ENCODE measurements at places on chromosomes 16 and 17. TPM values are rescaled to one million over a fixed set of nuclear protein-coding genes. Genes with fewer than 3 reads are reported as not detected.

AIPL1 gene
- total RNA-seq, result 0.57 TPM

DPEP2 gene
- not detected for total RNA-seq

MYLK3 gene
- 0.90 TPM for total RNA-seq

UTS2R gene
- 0.94 TPM for total RNA-seq

CSH1 gene
- not detected for total RNA-seq

MPDU1 gene
- 76.1 TPM for total RNA-seq

- no peak for DNase-seq
Observed at GRCh38 chr16:24145927-24146326, 110.2 kb upstream of the CACNG3 start.

- DNase-seq, result no peak
Observed at GRCh38 chr17:1686086-1686485, 1.4 kb upstream of the PRPF8 start.

GRCh38 chr16:11988258-11988978 lies 11.9 kb downstream of the SNX29 start:
- DNase-seq, result no peak

- DNase-seq, result no peak
Observed at GRCh38 chr17:12328204-12328603, 307.5 kb downstream of the MAP2K4 start.

GRCh38 chr16:17184026-17184425 lies 286.7 kb downstream of the XYLT1 start:
- no peak for DNase-seq

DNA sequence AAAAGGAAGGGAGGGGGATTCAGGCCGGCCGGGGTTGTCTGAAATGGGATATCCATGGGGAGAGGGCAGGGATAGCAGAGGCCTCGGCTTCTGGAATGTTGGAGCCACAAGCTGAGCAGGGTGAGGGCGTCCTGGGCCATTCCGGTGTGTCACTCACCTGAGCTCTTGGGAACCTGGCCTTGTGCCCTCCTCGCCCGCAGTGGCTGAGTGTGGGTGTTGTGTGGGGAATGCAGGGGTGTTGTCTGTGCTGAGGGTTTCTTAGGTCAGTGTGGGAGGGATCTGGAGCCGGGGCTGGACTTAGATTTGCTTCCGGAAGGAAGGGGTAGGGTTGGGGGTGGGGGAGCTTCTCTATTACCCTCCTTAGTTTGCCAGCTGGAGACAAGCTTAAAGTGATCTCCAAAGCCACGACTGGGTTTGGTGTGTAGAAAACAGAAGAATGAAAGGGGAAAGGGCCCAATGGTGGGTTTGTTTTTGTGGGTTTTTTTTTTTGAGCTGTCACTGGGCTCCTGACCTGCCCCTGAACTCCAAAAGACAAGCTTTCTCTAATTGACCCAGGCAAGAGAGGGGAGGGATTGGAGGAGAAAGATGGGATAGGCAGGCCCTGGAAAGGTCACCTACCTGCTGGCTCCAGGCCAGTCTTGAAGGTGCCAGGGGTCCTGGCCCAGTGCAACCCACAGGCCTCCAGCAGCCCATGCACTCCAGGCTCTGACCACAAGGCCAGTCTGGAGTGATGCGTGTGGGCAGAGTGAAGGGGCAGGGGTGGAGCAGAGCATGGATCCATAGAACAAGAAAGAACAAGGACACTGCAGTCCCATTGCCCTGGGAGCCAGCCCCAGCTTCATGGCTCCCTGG lies at the start of gene SULT1A2:
SULT1A2 (minus strand) TSS at position 211 of the 852 bp plus-strand sequence. CDS start 1,120 bp downstream, outside the sequence.
- DNase-seq, result peak; percentile 56

DNA sequence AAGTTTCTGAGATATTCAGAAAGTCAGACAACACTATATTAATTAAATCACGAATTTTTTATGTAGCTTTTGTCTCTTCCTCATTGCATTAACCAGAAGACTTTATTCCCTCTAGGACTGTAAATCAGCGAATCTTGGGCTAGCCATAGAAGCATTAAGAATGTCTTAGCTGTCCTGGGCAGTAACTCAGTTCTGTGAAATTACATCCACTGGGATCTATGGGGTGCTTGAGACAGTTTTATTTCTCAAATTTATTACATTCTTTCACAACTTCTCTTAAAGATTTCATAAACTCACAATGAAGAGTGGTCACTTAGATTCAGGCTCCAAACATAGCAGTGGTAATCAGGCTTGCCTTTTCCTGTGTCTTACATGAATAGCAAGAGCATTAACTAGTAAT lies 1153.4 kb downstream of the CDH8 start:
- DNase-seq, result no peak

DNA sequence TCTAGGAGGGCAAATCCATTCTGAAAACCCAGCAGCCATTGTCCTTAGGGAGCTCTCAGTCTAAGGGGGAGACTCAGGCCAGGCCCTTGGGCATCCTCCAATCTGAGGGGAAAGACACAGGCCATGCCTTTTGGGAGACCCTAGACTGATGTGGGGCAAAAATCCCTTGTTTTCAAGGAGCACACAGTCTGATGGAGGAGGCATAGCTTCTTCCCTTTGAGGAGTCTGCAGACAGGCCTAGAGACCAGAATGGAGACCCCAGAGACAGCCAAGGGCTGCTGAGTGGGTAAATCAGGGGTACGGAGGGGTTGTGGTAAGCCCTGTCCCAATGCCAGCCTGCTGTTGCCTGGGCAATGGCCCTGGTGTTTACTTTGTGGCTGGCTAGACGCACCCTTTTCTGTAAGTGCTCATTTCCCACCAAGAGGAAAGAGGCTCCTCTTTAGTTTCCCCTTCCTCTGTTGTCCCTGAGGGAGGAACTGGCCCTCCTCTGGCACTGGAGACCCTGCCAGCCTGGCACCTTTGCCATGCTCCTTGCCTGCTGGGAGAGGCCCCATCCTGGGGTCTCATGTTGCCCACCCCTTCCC lies 19.3 kb downstream of the ARHGAP23 start:
- DNase-seq, result no peak

DNA sequence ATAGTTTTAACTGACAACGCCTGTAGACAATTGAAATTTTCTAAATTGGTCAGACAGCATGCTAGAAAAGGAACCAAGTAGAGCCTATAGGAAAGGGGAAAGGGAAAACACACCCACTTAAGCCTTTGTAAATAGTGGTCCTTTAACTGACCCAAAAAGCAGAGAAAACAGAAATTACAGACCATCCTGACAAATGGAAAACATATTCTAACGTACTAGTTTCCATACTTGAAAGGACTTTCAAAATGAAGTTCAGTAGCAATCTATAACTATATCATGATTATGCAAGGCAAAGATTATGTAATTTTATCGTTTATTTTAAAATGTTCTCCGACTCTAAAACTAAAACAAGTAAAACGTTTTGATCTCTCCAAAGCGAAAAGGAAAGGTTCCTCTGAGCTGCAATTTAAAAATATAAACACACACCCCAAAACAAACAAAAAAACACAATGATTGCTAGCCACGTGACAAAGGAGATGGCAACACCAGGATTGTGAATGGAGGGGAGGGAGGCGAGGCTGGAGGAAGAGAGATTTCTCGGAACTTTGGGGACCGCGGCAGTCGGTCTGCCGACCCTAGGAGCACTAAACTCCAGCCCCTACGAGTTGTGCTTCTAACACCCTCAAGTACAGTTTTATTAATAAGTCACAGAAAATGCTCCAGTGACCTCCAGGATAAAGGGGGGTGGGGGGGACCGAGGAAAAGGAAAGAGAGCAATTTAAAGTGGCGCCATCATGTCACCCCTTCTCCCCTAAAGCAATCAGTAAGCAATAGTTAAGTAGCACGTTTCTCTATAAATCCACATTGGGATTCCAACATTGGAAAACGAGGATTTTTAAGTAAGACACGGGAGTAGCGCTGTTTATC lies 1.7 kb downstream of the KANSL1 start:
- peak; percentile 62 for DNase-seq

DNA sequence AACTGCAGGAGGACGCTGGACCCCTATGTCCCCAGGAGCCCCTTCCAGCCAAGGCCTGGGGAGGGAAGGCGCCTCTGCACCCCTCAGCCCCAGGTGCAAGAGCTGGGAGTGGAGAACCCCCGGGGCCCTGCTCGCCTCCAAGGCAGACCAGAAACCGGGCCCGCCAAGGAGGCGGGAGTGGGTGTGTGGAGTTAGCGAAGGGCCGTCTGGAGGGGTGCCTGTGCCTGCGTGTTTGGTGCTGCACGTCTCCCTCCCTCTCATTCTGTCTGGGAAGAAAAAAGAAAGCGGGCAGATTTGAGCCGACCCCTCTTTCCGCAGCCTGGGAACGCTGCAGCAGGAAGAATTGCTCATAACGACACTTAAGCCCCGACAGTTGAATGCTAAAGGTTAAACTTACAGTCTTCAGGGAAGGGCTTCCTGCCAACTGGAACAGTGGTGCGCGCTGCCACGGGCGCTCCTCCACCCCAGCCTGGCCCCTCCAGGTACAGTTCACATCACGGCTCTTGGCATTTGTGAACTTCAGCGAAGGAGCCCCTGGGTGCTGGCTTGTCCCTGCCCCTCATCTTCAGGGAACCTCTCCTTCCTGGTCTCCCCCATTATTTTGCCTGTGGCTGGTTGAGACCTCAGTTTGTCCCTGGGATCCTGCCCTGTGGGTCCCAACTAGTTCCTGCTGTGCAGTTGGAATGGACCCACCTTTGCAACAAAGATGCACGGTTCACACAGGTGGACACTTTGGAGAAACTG lies 19.2 kb upstream of the ZFHX3 start:
- DNase-seq, result no peak

- no peak for DNase-seq
Observed at GRCh38 chr17:75147878-75148546, 6.3 kb downstream of the JPT1 start.

- DNase-seq, result no peak
Observed at GRCh38 chr16:88498576-88499208, 45.6 kb downstream of the ZFPM1 start.

DNA sequence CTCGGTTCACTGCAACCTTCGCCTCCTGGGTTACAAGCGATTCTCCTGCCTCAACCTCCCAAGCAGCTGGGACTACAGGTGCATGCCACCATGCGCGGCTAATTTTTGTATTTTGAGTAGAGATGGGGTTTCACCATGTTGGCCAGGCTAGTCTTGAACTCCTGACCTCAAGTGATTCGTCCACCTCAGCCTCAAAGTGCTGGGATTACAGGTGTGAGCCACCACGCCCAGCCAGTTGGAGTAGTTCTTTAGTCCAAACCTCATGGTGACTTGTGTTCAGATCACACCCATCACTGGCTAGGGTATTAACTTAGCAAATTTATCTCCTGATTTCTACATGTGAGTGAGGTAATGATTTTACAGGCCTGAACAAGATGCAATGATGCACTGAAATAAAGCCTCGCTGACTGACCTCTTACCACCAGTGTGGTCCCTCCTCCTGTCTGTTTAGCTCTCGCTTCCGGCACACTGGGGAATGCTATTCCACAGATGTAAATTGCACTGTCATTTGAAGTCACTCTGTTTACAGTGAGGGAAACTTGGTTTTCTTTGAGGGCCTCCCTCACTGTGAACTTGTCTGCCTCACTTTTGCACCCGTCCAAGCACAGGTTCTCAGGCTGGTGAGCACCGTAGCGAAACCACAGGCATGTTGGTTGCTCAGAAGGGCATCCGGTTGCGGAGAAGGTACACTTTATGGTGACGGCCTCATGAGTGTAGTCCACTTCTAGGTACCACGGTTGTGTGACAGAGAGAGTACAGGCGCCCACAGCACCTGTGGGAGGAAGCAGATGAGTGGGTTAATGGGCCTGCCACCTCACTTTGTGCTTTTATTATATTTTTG lies 5.5 kb downstream of the IGSF6 start:
- no peak for DNase-seq

DNA sequence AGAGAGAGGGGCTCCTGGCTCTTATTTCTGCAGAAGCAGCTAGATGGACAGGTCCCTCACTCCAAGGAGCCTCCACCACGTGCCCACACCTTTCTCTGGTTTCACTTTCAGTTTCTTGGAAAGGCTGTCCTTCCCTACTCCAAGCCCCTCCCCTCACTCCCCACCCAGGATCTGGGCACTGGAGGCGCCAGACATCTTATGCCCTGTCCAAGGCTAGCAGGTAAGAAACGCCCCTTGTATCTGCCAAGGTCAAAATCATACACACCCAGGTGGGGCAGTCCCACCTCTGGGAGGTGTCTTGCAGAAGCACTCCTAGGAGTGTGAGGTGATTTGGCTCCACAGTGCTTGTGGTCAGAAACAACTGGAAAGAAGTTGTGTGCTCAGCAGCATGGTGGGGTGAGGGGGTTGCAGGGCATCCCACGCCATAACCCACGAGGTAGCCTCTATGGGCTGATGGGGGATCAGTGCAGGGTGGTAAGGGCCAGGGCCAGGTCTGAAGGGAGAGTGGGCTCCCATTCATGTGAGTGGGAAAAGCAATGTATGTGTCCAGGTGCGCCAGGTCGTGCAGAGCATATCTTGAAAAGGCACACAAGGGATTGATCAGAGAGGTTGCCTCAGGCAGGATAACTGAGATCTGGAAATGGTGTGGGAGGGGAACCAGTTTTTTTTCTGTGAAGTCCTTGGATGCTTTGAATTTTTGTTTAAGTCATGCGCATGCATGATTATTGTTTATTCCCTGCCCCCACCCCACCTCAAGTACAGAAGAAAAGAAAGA lies 31.8 kb upstream of the PRM1 start:
- peak; percentile 74 for DNase-seq

DNA sequence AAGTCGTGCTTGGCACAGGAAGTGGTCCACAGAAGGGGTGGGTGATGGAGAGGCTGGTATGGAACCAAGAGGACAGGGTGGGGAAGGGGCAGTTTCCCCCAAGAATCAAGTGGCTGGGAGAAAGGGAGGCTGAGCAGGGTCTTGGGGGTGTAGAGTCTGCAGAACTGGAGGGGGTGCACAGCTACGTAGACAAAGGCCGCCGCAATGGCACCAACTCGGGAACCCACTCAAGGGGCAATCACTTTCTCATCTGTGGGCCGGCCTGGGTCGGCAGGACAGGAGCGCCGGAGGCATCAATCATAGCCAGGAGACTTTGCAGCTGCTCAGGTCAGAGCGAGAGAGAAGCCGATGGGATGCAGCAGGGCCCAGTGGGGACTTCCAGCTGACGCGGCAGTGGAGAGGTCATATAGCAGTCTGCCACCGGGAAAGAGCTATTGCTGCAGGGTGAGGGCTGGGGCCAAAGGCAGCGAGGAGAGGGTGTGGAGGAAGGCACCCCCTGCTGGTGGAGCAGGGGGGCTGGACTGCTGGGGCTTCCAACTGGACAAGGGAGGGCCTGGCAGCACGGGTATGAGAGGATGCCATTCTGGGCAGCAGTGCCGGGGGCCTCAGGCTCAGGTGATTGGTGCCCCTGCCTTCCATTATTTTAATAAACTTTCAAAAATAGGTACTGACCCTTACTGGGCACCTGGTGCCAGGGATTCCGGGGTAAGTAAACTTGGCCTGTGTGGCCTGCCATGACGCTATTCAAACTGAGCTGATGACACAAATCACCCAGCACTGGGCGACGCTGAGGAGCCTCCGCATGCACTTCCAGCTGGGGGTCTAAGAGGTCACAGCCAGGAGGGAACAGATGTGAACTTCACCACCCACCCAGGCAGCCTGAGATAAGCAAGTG lies 52.5 kb upstream of the MTSS2 start:
- DNase-seq, result peak; percentile 76

GRCh38 chr17:7897090-7897489 lies 8.5 kb downstream of the CHD3 start:
- no peak for DNase-seq

DNA sequence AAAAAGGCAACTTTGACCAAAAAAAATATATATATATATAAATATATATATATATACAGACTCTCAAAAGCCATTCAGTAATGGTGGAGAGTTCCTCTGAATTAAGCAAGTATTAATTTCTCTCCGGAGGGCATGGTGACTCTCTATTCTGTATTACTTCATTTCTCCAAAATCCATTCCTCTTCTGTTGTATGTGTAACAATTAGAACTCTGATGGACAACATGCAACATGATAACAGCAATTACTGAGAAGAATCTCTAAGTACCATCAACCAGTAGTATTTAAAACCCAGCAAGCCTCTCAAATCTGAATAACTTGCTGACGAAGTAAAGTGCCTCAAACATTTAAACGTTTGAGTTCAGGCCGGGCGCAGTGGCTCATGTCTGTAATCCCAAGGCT lies 2.3 kb downstream of the GRB2 start:
- peak; percentile 17 for DNase-seq

All from H9 (cell line).